GM23338 (cell line): ENCODE measurements at places on chromosomes 16 and 17.

GRCh38 chr16:4064950-4065352 lies 51.3 kb downstream of the ADCY9 start:
- DNase-seq: no peak

- DNase-seq: peak; percentile 61
These were observed 22.1 kb downstream of the TMC7 start for GRCh38 chr16:19005561-19006445.

- DNase-seq: peak; percentile 83
These were observed 6.0 kb upstream of the TLCD3A start for GRCh38 chr17:726271-726919.

- DNase-seq: no peak
These were observed 33.8 kb downstream of the FA2H start for GRCh38 chr16:74740795-74741304.

GRCh38 chr17:82229698-82230608 lies 1.1 kb downstream of the SLC16A3 start:
- no peak for DNase-seq

GRCh38 chr17:34206569-34206968 lies 48.5 kb upstream of the CCL2 start:
- DNase-seq: no peak

GRCh38 chr16:1917056-1917664 lies 1.1 kb downstream of the HS3ST6 start:
- no peak for DNase-seq

DNA sequence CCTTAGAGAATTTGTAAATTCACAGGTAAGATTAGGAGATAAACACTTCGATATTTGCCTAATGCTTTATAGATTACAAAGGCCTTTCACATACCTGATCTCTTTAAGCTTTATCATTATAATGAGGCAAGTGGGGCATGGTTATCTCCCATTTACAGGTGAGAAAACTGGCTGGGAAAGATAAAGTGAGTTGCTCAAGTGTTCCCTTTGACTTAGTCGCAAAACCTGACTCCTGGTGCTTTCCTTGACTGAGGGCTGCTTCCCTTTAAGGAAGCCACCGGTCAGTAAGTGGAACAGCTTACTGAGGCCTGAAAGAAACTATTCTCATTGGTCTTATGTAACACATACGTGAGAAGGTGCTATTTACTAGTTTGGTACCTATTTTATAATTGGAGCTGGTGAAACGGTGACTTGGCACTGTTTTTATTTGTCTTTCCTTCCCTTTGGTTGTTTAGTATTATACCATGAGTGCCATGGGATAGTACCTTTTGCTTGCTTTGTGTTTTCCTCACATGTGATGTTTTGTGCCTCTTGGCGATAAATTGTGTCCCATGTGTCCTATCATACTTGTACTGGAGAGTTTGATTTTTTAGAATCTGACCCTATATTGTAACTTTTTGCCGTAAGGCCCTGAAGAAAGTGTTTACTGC lies 57.2 kb downstream of the NUP88 start:
- peak; percentile 63 for DNase-seq

- DNase-seq: peak; percentile 24
These were observed 95.2 kb upstream of the COX10 start for GRCh38 chr17:13973960-13974651.

DNA sequence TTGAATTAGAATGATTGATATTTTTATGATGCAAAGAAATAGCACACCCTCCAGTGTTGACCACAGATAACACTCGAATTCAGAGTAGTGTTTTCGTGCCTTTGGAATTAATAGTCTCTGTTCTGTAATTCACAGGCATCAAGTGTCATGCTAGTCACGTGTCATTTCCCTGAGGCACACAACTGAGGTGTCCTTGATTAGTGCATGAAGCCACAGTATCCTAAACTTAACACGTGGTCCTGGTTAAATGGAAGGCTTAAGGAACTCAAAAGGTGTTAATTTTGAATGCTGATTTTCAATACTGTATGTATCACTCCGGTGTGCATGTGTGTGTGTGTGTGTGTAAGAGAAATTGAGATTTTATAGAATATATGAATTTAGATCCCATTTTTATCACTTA lies 625.6 kb downstream of the TMEM114 start:
- DNase-seq: no peak

GRCh38 chr16:85308611-85309540 lies 196.6 kb upstream of the CIBAR2 start:
- no peak for DNase-seq

DNA sequence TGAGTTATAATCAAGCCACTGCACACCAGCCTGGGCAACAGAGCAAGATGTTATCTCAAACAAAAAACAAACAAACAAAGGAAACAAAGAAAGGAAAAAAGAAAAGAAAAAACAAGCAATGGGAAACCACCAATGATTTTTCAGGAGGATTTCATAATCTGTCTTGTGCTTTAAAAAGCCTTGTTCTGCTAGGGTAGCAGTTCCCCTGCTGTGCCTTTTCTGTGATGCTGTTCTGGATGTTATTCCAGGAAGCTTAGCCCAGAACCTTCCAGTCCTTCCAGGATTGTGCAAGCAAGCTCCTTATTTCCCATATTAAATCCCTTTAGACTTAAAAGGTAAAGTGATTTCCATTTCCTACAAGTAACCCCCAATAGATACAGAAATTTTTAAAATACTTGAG lies 171.1 kb downstream of the ABCC12 start:
- no peak for DNase-seq

GRCh38 chr17:82859431-82860403 lies 19.9 kb upstream of the ZNF750 start:
- no peak for DNase-seq

DNA sequence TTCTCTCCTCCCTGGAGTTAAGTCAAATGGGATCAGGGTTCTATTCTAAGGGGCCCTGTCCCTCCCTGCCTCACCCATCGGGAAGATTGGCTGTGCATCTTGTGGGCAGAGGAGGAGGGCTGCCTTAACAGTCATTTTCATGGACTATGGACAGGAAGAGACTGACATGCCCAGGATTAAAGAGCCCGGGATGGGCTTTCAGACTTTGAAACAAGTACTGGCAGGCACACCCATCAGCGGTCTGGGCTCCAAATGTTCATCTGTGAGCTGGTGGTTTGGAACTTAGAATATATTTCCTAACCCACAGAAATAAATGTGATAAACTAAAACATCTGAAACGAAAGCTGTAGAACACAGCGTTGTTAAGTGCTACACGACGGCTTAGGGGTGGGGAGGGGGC lies 6.5 kb downstream of the SLC6A4 start:
- no peak for DNase-seq

GRCh38 chr16:6645768-6646568 lies 686.7 kb upstream of the RBFOX1 start:
- DNase-seq: no peak

- peak; percentile 80 for DNase-seq
These were observed 700.2 kb downstream of the KCNJ2 start for GRCh38 chr17:70869402-70870085.

DNA sequence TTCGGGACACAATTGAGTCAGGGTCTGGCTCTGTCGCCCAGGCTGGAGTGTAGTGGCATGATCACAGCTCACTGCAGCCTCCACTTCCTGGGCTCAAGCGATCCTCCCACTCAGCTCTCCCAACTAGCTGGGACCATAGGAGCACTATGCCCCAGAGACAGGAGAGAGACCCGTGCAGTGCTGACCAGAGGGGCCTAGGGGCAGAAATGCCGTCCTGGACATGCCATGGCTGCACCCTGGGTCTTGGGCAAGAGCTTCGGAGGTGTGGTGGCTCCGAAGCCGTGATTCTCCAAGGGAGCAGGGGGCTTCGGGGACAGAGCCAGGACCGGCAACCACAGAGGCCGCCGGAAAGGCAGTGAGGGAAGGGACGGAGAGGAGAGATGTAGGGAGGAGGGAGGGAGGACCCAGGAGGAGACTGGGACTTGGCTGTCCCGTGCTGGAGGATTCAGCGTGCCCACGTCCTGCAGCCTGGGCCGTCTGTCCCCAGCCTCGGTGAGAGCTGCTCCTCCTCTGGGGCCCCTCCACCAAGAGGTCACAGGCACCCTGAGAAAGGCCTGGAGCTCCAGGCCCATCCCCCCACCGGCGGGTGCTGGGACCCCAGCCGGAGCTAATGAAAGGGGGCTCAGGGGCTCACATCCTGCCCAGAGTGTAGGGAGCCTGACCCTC lies 21.9 kb downstream of the TPSD1 start:
- DNase-seq: no peak

GRCh38 chr17:71580220-71580619 lies 540.6 kb upstream of the SOX9 start:
- no peak for DNase-seq

- DNase-seq: no peak
These were observed 8.0 kb upstream of the DRC7 start for GRCh38 chr16:57686577-57686976.

GRCh38 chr17:7021993-7022778 lies 664 bp upstream of the BCL6B start:
- peak; percentile 90 for DNase-seq

DNA sequence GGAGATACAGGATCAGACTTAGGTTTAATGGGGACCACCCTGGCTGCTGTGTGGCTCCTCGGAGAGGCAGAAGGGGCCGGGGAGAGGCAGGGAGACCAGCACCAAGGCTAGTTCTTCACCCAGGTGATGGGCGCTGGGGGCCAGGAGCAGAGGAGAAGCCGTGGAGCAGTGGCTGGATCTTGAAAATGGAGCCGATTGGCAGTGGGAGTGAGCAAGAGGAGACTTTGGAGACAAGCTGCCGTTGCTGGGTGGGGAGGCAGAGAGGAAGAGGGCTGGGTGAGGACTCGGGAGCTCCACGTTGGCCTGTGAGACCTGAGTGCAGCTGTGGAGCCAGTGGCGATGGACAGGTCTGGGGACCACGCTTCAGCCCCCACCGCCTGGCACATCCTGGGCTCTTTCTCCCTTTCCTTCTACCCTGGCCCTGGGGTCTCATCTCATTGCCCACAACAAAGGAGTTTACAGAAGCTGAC lies 9.0 kb downstream of the RAB11FIP4 start:
- DNase-seq: no peak

DNA sequence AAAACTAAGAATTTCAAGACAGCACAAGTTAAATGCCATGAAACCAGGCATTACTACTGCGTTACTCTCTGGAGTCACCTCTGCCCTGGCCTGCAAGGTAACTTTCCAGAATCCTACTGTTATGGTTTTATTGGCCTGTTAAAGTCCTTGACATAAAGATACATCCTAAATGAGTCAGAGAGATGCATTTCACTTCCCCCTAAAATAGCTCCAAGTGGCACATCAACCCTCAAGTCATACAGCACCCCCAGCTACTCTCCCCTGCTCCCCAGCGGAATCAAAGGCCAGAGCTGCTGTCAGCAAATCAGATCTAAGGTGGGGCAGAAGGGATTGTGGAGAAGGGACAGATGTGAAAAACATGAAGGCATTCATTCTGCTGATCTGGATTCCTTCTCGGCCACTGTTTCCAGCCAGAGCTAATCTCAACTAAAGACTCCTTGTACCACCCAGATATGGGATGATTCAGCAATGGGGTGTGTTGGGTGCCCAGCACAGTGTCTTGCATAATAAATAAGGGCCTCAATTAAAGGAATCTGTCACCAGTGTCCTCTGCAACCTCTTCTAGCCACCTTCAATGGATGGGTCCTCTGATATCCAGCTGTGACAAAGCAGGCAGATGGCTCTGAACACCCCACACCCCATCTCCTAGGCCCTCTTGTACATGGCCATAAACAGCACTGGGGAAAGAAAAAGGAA lies 8.5 kb upstream of the CCL1 start:
- DNase-seq: no peak

- peak; percentile 81 for DNase-seq
These were observed 55.4 kb downstream of the JPH3 start for GRCh38 chr16:87657621-87658192.

- peak; percentile 90 for DNase-seq
These were observed 2.4 kb upstream of the ALOXE3 start for GRCh38 chr17:8120520-8121406.

GRCh38 chr17:17387017-17387497 lies 83.9 kb downstream of the NT5M start:
- no peak for DNase-seq

- DNase-seq: no peak
These were observed 225.1 kb downstream of the SPECC1 start for GRCh38 chr17:20234276-20234675.

- no peak for DNase-seq
These were observed 12.5 kb upstream of the SLC13A2 start for GRCh38 chr17:28460901-28461300.

GRCh38 chr17:44924107-44924544 lies 8.8 kb upstream of the GFAP start:
- no peak for DNase-seq

- DNase-seq: peak; percentile 53
These were observed 27.1 kb downstream of the USP10 start for GRCh38 chr16:84726669-84727467.
